ENCODE measurements at places on chromosomes 5 and 9. TPM values are rescaled to one million over a fixed set of nuclear protein-coding genes. Genes with fewer than 3 reads are reported as not detected.

The CEL gene
- 2.8 TPM for total RNA-seq

The CFAP90 gene
- total RNA-seq, result not detected

GRCh38 chr5:68403301-68403700 is 187.7 kb downstream of the PIK3R1 start:
- DNase-seq, result no peak

DNA sequence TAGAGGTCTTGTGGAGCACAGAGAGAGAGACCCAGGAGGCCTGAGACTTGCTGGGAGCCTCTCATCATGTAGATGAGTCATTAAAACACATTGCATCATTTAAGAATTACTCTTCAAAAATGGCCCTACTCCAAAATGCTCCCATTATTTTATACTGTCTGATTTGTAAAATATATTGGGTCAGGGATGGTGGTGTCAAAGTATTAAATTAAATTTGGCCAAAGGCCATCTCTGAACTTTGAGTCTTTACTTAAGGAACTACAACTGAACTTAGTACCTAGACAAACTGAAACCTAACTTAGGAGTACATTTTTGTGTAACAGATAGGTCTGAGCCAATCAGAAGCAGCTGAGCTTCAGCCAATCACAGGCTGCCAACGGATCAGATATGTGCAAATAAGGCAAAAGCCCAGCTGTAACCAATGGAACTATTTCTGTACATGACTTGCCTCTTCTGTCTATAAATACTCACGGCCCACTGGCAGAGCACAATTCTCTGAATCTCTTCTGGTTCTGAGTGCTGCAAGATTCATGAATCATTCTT is 657.2 kb downstream of the TLE1 start:
- DNase-seq, result no peak

- no peak for DNase-seq
Measured at GRCh38 chr5:96001262-96001661, 39.6 kb upstream of the ELL2 start.

- no peak for DNase-seq
Measured at GRCh38 chr5:169022718-169023117, 278.2 kb downstream of the SLIT3 start.

DNA sequence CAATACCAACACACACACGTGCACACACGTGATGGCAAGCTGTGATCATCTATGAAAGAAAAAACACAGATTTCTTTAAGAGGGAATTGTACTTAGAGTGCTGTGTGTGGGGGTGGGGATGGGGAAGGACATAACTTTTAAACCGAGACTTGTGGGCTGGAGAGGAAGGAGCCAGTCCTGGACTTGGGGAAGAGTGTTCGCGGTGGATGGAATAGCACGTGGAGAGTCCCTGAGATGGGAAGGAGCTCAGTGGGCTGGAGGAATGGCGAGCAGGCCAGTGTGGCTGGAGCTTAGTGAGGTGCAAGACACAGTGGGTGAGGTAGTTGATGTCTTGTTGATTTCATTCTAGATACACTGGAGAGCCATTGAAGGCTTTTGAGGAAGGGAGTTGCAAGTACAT is 78.5 kb downstream of the RGS3 start:
- DNase-seq, result no peak

- no peak for DNase-seq
Measured at GRCh38 chr9:96022445-96023051, 147.1 kb downstream of the ERCC6L2 start.
